Thymus (tissue), 14 donors: ENCODE measurements at places on chromosomes 2 and 18.

- DNase-seq: no peak
Measured at GRCh38 chr2:101718993-101719571, 21.6 kb downstream of the MAP4K4 start.

GRCh38 chr2:221254299-221254698 lies 317.8 kb downstream of the EPHA4 start:
- DNase-seq: no peak

DNA sequence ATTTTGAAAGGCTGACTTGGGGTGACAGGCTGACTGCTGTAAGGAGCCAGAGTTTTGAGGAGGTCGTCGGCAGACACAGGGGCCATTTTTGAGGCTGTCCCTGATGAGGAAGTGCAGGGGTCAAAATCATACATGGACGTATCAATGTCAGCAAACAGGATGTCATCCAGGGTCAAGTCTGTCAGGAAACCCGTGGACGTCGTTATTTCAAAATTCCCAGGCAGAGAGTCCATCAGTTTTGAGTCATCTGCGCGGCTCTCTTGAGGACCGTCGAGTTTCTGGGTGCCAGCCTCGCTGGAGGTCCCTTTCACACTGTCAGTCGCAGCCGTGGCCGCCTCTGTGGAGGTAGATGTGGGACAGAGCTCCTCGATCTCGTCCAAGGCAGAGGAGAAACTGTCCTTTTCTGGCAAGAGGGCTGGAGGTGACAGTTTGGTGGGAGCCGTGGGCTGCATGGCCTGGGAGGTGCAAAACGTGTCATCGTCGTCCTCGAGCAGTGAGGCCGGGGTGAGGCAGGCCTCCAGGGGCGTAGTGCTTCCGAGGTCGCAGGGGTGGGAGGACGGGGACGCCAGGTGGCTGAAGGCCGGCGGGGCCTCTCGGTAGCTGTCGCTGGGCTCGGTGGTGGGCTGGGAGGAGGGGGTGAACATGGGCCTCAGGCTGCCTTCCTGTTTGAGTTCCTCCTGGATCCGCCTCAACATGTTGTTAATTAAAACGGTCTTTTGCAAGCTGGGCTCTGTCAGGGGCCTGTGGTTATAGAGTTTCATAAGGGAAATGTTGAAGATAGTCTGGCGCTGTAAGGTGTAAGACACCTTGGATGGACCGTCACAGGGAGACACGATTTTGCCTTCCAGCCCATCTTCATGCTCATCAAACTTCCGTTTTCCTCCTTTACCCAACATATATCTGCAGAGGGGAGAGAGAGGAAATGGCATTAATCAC lies 17.5 kb downstream of the SERTAD2 start:
- DNase-seq: no peak

DNA sequence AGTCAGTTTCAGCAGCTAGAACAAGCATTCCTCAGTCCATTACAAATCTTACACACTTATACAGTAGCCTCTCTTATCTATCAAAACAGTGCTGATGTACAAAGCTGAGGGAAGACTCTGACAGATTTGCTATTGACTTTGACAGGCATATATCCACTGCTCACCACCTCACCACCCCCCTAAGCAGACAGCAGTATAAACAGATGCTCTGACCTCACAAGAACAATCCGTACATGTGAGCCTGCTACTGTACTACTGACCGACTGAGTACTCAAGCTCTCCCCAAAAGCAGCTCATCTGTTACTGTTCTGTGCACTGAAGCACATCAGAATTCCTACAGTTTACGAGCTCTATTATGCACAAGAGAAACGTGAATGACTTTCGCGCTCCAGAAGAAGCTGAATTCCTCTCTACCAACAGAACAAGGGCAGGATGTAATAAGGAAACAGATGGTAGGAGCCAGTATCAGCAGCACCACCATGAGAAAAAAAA lies 95.6 kb upstream of the PDE1A start:
- DNase-seq: no peak

GRCh38 chr2:55109219-55109891 lies 59.1 kb upstream of the RTN4 start:
- no peak for DNase-seq

GRCh38 chr2:201433394-201433995 lies 17.8 kb downstream of the TRAK2 start:
- no peak for DNase-seq

DNA sequence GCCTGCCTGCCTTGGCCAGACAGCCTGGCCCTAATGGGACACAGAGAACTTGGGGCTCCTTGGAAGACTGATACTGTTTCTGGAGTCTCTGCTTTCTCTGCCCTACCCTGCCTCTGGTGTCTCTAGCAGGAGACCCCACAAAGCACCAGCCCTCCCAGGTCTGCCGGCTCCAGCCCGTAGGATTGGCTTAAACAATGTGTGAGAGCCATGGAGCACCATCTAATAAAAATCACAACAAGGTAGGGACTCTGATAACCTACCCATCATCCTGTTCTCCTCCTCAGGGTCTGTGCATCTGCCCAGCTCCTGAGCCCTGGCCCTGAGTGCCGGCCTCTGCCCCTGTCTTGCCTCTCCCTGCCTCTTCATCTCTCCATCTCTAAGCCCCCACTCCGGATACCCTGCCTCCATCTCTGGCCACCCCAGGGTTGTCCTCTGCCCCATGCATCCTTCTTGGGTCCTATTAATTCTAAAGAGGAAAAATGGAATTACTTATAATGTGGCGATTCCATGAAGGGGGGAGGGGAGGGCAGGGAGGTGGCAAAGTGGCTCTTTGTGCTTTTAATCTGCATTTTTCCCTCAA lies 1.2 kb upstream of the ECEL1 start:
- no peak for DNase-seq

- no peak for DNase-seq
Measured at GRCh38 chr2:130160131-130160530, 15.2 kb upstream of the CCDC74B start.

GRCh38 chr2:106306387-106306786 lies 112.3 kb upstream of the UXS1 start:
- DNase-seq: no peak

DNA sequence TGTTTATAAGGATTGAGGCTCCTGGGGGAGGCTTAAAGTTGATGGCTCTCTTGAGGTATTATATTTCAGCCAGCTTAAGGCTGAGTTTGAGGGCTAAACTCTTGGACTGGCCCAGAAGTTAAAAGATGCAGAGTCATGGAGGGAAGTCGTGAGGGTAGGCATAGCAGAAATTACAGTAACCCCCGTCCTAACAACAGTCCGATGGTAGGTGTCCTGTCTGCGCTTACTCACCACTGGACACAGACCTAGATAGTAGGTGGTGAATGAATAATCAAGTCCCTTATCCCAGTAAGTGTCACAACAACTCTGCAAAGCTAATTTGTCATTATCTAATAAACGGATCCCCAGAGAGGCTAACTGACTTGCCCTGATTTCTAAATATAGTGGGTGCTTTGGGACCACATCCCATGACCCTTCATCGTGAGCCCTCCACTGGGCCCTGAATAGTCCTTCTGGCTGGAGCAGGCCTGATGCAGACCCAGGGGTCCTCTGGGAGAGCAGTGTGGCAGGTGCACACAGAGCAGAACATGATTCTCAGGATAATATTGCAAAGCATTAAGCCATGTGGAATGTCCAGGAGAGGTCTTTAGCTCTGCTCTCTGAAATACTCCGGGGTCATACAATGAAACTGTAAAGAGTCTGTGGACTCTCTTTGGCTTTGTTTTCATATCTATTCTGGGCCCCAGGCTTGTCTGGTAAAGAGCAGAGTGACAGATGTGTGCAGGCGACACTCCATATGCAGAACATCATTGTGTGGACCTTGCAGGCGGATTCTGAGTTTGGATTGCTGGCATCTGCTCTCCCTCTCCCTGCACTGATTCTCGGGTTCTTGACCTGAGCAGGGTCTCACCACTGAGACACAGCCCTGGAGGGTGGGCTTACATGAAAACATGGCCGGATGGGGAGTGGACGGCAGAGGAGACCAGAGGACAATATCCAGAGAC lies 98.1 kb downstream of the RNF144A start:
- no peak for DNase-seq

GRCh38 chr18:30814446-30814845 lies 228.1 kb downstream of the DSC3 start:
- no peak for DNase-seq

DNA sequence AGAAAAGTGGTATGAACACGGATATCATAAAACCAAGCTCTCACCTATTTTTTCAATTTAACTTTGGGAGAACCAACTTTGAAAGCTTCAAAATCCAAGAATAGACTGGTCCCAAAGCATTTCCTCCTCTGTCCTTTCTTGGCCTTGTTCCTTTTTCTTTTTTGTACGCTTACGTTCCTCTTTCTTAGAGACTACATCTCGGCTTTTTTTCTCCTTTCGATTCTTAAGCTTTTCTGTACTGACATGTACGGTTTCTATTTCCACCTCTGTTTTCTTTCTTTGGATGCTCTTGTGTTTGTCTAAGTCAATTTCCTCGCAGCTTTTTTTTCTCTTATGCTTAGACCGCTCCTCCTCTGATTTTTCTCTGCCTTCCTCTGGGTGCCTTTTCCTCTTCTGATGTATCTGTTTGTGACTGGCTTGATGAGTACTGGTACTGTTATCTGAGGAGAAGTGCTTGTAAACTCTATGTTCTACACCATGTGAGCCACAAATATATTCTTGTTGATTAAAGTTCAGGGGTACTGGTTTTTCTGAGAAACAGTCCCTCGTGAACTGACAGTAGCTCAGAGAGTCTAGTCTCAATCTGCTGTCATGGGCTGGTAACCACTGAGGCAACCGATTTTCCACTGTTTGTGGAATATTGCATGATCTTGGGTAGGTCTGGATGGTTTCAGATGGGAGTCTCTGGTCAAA lies 11.5 kb upstream of the RNU2-63P start:
- DNase-seq: no peak

DNA sequence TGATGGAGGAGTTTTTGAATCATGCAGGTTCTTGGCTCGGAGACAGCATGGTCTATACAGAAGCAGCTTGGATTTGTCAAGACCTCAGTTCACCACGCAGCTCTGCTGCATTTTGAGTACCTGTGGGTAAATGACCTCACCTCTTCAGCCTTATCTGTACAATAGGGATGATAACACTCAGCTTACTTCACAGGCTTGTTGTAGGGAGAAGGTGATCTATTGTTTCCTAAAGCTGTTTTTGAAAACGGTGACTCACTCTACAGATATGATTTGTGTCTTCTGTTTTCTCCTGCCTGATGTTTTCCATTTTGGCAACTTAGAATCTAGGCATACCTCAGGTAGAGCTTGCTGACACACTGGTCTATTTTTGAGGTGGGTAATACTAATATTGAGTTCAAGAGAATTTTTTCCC lies 80.3 kb downstream of the FMNL2 start:
- no peak for DNase-seq

GRCh38 chr2:171985076-171985475 lies 14.7 kb upstream of the METAP1D start:
- DNase-seq: no peak

- no peak for DNase-seq
Measured at GRCh38 chr18:9135081-9135911, 1.3 kb upstream of the ANKRD12 start.

DNA sequence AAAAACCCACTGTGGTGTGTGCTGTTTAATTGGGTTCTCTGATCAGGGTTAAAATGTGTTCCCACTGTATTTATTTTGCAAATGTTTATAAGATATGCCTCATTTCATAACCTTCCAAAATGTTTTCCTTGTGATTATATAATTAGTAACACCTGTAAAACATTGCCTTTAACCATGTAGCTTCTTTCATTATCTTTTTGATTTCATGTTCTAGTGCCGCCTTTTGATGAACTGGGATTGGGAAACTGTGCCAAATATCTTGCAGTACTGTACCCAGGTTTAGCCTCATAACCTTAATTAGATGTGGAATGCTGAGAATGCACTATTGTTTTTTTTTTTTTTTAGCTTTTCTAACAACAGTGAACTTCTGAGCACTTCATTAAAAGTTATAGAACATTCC lies 96.9 kb downstream of the TANC1 start:
- DNase-seq: no peak

- no peak for DNase-seq
Measured at GRCh38 chr2:112109278-112109677, 28.9 kb upstream of the FBLN7 start.

GRCh38 chr2:147829106-147829505 lies 15.7 kb upstream of the ACVR2A start:
- DNase-seq: no peak

- DNase-seq: no peak
Measured at GRCh38 chr2:70830366-70830765, 5.2 kb downstream of the CD207 start.

DNA sequence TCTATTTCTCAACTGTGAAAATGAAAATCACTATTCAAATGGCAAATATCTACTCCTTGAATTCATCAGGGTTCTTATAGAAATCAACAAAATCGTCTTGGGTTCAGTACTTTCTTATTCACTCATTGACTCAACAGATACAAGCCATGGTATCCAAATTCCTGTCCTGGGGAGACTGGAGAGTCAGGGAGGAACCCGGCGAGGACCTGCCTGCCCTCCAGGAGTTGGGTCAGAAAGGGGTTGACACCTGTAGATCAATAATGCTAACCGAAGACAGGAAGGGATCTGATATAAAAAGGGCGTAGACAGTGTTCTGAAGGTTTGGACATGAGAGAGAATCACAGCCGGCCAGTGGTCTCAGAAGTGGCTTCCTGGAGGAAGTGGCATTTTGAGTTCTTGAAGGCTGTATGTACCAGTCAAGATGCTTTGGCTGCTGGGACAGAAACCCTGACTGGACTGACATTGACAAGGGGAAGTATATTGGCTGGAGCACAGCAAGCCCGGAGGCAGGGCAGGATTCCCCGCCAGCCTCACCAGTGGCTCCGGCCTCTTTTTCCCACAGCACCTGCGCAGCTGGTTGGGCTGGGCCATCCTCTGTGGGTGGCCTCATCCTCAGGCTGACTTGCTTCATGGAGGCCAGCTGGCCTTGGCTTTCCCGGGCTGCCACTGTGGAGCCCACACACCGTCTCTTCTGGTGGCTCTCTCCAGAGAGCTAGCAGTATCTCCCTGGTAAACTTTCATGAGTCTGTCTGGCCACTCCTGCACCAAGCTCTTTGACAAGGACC lies 3.0 kb downstream of the LRRFIP1 start:
- DNase-seq: no peak

GRCh38 chr2:241269707-241270520 lies 45.6 kb downstream of the HDLBP start:
- DNase-seq: no peak

DNA sequence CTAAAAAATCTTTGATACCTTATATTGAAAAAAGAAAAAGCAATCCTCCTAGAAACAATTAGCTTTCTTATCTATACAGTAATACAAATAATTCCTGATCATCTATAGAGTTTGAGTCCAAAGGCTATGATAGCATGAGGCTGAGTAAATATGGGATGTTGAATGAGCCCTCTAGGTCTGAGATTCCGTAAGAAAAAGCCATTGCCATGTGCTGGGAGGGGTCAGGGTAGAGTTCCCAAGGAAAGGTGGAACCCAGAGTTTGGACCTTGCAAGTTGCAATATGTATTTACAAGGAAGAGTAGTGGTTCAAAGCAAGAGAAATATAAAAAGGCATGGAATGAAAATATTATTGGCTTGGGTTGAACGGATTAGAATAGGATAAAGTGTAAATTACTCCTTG lies 178.1 kb downstream of the DCC start:
- DNase-seq: no peak

- DNase-seq: no peak
Measured at GRCh38 chr2:85992611-85993010, 103.8 kb upstream of the ST3GAL5 start.

GRCh38 chr2:224909885-224910573 lies 132.2 kb downstream of the DOCK10 start:
- DNase-seq: no peak
